ENCODE measurements at places on chromosomes 2 and 18.

- DNase-seq, result no peak
These were observed at the start of gene WNT6 for GRCh38 chr2:218859556-218859987. WNT6 (plus strand) TSS chr2:218859805; CDS start chr2:218860038, 233 bp downstream.

GRCh38 chr2:20643826-20644225 is 7.1 kb downstream of the HS1BP3 start:
- DNase-seq, result no peak

- no peak for DNase-seq
These were observed 73.7 kb upstream of the COPS8 start for GRCh38 chr2:237012004-237012403.

- no peak for DNase-seq
These were observed 14.1 kb downstream of the ACKR3 start for GRCh38 chr2:236583621-236584203.

DNA sequence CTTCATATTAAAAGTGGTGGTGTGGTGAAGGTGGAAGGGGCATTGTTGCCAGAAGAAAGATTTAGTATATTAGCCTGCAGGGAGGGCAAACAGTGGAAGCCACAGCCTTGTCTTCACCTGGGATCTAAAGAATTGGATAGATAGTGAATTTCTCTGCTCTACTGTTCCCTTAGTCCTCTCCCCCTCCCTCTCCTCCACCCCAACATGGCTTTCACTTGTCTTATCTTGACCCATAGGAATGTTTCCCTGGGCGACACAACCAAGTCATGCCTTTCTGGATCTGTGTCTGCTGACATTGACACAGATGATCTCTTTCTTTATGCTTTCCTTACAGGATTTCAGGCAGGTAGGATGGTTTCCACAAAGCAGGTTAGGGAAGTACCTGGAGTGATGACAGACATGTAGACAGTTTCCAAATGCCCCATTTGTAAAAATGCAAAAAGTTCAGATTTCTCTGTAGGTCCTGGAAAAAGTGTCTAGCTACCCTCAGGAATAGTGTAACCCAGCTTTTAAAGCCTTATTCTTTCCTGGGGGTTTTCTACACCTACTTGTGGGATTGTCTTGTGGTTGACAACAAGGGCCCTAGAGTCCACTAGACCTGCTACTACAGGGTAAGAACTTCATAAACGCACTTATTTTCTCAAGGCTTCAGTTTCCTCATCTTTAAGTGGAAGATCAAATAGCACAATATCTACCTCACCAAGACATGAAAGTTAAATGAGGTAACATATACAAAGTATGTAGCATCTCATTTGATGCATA is 184.2 kb upstream of the SP5 start:
- DNase-seq, result no peak

- DNase-seq, result no peak
These were observed 143.7 kb upstream of the SYT4 start for GRCh38 chr18:43420950-43421349.

DNA sequence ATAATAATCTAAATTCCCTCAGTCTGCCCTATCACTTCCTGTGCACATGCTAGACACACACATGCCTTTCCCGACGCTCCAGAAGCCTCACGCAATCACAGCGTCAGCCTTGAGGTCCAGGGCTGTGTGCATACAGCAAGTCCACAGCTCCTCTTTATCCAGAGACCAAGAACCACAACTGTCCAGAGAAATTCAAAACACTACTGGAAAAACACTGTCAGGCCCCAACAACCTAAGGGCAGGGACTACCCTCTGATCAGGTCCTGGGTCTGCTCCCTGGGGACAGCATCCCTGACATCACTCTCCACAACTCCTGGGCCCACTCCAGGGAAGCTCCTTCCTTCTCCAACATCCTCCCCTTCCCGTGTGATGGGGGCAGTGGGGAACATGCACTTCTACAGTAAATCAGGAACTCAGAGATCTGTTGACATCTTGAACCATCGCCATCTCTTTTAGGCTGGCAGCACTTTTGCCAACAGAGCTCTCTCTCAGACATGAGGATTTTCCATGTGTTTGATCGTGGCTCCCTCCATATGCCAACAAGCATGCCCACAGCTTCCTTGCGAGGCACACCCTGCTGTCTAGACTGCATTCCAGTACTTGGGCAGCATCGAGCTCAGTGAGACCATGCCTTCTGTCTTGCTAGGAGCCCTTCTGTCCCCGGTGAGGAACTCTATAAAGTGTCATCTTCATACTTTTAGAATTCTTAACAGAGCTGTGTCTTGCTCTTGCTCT is 15.4 kb downstream of the TEX51 start:
- no peak for DNase-seq

DNA sequence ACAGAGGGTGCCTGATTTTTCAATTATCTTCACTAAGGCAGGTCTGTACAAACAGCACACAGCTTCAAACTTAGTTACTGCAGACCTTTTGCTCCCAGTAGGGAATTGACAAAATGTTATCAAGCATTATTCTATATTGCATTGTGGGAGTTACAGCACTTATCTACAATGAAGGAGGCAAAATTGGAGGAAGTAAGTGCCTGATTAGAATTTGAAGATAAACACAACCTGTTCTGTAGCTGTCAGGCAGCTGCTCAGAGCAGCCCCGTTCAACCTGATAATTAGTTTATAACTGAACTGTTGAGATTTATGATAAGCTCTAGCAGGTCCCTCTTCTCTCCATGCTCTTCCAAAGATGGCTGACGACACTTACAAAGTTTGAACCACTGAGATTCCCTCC is 364.4 kb upstream of the CYRIA start:
- DNase-seq, result no peak

GRCh38 chr2:113712941-113713340 is 43.5 kb downstream of the SLC35F5 start:
- no peak for DNase-seq

DNA sequence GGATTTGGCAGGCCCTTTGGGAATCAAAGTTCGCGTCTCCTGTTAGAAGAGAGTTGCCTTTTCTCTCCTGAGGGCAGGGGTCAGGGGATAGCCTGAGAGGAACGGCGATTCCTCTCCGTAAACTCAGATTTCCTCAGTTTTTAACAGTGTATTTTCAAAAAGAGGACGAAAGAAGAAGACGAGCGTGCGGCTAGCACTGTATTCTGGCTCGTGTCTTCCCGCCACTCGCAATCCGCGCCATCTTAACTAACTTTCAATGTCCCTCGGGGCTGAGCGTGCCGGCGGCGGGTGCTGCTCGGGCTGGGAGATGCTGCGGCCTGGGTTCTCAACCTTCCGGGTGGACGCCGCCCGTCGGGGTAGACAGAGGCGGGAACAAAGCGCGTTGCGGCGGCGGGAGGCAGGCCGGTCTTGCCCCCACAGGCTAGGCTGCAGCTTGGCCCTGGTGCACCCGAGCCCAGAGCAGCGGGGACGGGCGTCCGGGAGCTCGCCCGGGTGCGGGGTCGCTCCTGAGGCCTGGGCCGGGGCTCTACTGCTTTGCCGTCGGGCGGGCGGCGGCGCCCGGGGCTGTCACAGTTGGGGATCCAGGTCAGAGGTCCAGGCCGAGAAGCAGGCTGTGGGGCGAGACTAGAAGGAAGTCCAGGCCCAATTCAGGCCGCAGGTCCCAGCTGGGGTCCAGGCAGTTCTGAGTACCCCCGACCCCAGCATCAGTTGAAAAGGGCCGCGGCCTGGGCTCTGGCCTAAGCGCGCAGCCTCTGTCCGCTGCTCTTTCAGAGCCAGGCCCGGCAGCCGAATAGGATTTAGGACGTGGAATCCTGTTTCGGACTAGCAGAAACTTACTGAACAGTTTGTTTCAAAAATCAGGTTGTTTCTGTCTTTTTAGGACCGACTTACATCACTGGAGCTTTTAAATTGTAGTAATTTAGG is 11.8 kb downstream of the TBR1 start:
- no peak for DNase-seq

DNA sequence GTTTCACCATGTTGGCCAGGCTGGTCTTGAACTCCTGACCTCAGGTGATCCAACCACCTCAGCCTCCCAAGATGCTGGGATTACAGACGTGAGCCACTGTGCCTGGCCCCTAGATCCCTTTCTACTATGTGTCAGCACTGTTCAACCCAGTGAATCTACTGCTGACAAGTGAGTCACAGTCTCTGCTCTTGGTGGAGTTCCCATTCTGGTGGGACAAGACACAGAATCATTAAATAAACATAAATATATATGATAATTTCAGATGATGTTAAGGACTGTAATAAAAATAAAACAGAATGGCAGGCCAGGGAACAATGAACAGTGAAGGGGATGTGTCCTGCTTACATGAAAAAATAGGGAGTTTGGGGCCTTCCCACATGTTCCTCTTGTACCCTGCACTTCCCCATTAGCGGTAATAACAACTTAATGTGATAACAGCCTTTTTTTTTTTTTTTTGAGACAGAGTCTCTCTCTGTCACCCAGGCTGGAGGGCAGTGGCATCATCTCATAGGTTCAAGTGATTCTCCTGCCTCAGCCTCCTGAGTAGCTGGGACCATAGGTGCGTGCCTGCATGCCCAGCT is 112.2 kb downstream of the CPO start:
- no peak for DNase-seq

- DNase-seq, result no peak
These were observed 24.0 kb upstream of the TMEM37 start for GRCh38 chr2:119407430-119408220.

GRCh38 chr2:109493176-109493935 is 120.4 kb downstream of the SEPTIN10 start:
- DNase-seq, result no peak

DNA sequence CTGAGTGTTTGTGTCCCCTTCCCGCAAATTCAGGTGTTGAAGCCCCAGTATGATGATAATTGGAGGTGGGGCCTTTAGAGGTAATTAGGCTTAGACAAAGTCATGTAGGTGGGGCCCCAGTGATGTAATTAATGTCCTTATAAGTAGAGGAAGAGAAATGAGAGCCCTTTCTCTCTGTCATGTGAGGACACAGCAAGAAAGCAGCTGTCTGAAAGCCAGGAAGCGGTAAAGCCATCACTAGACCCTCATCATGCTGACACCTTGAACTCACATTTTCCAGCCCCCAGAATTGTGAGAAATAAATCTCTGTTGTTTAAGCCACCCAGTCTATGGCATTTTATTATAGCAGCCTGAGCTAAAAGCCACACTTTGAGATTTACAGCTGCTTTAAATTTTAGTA is 1580.0 kb downstream of the LRP1B start:
- DNase-seq, result no peak

- no peak for DNase-seq
These were observed 236.8 kb upstream of the ATP5MC3 start for GRCh38 chr2:175418224-175418835.

DNA sequence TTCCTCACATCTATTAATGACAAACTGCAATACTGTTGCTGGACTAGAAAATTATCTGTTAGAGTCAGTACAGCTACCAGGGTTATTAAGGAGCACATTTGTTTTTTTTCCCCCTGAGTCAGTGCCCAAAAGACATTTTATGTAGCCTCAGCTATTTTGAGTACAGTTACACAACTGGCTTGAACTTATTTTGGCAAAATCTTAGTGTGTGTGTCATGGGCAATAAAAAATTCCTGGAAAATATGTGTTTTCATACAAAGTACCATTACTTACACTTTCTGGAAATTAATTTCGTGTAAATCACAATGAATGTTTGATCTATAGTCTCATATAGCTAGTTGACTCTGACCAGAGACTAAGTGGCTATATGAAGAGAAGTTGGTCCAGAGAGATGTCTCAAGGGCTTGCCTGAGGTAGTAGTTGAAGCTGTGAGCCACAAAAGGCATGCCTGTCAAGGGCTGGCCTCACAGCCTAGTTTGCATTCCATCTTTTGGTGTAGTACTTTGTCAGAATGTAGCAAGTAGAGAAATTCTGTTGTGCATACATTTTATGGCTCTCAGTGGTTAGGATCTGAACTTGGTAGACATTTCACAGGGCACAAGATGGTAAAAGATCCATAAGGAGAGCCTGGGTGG is 283.4 kb downstream of the MTX2 start:
- no peak for DNase-seq

DNA sequence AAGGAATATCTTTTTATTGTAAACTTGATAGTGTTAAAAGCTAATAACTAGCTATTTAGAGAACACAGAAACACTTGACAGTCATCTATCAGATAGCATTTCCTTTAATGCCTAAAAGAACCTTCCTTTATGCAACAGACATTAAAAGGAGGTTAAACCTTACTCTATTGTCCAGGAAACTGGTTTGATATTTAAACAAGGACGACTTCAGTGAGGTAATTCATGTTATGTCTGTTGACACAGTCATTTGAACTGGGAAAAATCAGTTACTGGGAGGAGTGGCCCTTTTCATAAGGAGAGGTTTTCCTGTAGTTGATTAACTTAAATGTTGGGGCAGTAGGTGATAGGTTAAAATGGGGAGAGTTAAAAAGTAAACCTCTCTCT is 6.7 kb downstream of the TGIF1 start:
- no peak for DNase-seq

Measured in effector CD8-positive, alpha-beta T cell (primary cell).